ENCODE measurements at places on chromosomes 4 and X.

DNA sequence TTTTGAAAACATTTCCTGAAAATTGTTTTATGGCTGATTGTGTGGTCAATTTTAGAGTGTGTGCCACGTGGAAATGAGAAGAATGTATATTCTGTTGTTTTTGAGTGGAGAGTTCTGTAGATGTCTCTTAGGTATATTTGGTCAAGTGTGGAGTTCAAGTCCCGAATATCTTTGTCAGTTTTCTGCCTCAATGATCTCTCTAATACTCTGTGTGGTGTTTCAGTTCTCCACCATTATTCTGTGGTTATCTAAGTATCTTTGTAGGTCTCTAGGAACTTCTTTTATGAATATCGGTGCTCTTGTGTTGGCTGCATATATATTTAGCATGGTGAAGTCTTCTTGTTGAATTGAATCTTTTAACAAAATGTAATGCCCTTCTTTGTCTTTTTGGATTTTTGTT is 113.3 kb downstream of the LINC00632 start:
- no peak for DNase-seq

GRCh38 chr4:27186710-27187109 is 326.1 kb downstream of the STIM2 start:
- DNase-seq, result no peak

DNA sequence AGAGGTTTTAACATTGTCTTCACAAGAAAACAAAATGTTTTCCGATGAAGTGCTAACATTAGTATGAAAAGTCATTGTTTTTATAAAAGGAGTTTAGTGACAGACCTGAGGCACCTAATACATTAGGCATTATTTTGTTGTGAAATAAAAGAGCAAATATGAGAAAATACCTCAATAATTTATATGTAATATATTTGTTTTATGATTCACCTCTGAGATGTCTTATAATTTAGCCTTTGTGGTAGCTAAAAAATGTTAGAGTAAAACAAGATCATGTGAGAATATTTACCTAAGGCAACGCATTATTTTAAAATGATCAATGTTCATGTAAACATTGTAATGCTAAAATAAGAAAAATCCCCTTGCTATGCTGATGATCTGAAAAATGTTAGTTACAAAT is 100.9 kb upstream of the WDFY3 start:
- no peak for DNase-seq

DNA sequence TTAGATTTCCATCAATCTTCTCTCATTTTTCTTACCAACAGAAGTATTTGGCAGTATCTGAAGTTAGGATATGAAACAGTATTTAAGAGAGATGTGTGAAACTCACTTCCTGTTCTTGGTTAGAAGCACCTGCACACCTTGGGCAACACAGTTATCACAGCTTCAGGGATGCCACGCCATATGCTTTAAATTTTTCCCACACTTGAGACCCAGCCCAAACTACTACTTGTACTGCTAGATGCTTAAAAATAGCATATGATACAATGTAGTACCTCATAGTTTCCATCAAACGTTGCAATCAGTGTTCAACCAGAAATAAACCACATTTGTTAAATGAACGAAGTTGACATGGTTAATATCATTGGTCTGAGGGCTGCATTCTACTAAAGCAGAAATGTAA is 725.1 kb upstream of the FRG1 start:
- DNase-seq, result no peak

- DNase-seq, result no peak
Measured at GRCh38 chr4:94722748-94723147, 35.0 kb upstream of the BMPR1B start.

DNA sequence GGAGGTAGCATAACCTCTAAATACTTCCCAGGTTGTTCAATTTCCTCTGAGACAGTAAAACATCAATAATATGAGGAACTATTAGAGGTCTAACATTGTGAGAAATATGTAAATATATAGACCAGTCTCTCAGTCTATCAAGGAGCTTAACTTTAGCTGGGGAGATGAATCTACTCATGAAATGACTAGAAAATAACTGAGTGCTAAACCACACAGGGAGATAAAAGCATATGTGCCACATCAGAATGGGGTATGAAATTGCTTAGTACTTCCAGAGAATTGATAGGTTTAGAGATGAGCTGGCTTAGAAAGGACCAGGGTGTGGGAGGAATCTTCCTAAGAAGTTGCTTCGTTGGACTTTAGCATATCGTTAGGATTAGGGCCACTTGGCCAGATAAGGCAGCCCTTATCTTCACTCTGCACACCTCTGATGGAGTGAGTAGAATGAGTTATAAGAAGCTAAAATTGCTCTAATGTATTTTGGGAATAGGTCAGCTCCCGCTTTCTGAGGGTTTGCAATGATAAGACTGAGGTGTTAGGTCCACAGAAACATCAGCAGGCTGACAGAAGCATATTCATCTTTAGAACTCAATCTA is 299.2 kb downstream of the UNC5C start:
- no peak for DNase-seq

- peak; percentile 6 for DNase-seq
Measured at GRCh38 chrX:119880552-119881437, 9.2 kb downstream of the NDUFA1 start.

GRCh38 chr4:115850799-115851509 is 737.5 kb upstream of the NDST4 start:
- no peak for DNase-seq

GRCh38 chrX:132023896-132024386 is 839 bp downstream of the STK26 start:
- DNase-seq, result no peak

GRCh38 chrX:124346877-124347241 is 496 bp downstream of the SH2D1A start:
- no peak for DNase-seq

DNA sequence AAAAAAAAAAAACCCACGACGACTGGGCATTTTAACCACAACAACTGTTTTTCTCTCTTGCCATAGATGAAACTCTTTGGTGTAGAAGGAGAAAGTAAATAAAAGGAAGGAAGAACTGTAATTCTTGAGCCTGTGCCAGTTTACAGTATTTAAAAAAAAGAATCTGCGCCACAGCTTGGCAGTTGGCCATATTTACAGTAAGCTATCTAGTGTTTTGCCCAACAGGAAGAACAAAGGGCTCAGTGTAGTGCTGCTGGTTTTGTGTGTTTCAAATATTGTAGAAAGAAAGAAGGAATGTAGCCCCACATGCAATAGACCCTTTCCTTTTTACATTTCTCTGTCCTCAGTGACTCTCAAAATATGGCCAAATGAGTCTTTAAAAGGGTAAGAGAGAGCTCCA is 66.1 kb downstream of the NR3C2 start:
- DNase-seq, result peak; percentile 25

GRCh38 chr4:184100297-184100885 is 117.3 kb downstream of the ENPP6 start:
- peak; percentile 1 for DNase-seq

DNA sequence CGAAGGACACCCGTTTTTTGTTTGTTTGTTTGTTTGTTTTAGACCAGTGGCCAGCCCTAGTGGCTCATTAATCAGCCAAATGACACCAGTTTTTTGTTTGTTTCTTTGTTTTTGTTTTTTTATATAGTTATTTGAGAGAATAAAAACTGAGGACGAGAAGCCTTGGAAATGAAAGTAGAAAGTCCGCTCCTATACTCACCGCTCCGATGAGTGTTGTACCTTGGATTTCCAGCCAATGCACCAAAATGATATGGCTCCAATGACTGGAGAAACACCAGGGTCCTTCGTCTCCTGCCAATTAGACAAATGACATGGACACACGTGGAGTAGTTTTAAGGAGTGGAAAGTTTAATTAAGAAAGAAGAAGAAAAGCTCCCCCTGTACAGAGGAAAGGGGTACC is 87.9 kb downstream of the ZXDA start:
- DNase-seq, result no peak

- peak; percentile 65 for DNase-seq
Measured at GRCh38 chr4:24980064-24980690, 50.6 kb downstream of the LGI2 start.

DNA sequence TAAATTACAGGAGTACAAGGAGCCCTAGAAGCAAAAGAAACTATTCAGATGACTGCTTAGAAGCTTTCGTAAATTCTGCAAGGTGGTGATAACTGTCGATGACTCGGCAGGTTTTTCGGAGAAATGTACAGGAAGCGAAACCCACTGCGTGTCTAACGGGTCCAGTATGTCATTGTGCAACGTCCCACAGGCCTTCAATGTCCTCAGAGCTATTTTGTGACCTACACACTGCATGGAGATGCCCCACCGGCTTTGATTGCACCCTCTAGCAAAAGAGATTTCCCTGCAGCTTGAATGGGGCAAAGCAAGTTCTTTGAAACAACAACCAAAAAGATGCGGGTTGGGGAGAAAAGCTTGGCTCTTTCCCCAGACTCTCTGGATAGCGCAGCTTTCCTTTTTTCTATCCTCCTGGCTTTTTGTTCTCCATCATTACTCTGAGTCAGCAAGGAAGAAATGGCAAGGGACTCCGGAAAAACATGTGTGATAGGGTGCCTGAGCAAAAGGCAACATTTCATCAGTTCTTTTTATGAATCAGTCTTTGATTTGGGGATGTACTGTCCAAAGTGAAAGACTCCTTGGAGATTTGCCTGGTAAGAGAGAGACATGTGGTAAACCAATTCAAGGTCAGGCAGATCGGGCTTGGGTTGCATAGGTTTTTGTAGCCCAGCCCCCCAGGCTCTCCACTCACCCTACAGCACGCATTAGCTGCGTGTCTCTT is 112.0 kb upstream of the TBL1X start:
- DNase-seq, result no peak

GRCh38 chr4:11073621-11074051 is 355.1 kb downstream of the HS3ST1 start:
- no peak for DNase-seq

DNA sequence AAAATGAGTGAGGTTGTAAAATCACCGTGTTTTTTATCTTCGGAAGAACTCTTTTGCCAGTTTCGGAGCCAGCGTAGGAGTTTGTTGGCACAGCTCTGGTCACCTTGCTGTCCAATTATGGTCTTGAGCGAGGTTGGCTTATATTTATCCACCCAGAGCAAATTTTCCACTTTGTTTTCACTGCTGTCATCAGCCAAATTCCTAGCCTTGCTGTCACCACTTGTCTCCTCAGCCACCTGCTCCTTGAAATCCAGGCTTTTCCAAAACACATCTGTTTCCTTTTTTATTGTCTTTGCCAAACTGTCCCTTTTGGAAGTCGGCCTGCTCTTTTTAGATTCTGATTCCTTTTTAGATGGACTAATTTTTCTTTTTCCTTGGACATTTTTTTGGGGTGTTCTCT is 57.6 kb downstream of the RFC1 start:
- DNase-seq, result no peak

- DNase-seq, result no peak
Measured at GRCh38 chrX:65017451-65017850, 41.2 kb upstream of the ZC4H2 start.

GRCh38 chr4:53928825-53929224 is 135.6 kb downstream of the CHIC2 start:
- no peak for DNase-seq

GRCh38 chr4:60724623-60725022 is 475.5 kb upstream of the ADGRL3 start:
- no peak for DNase-seq

- DNase-seq, result no peak
Measured at GRCh38 chr4:16263056-16263455, 36.8 kb upstream of the TAPT1 start.

DNA sequence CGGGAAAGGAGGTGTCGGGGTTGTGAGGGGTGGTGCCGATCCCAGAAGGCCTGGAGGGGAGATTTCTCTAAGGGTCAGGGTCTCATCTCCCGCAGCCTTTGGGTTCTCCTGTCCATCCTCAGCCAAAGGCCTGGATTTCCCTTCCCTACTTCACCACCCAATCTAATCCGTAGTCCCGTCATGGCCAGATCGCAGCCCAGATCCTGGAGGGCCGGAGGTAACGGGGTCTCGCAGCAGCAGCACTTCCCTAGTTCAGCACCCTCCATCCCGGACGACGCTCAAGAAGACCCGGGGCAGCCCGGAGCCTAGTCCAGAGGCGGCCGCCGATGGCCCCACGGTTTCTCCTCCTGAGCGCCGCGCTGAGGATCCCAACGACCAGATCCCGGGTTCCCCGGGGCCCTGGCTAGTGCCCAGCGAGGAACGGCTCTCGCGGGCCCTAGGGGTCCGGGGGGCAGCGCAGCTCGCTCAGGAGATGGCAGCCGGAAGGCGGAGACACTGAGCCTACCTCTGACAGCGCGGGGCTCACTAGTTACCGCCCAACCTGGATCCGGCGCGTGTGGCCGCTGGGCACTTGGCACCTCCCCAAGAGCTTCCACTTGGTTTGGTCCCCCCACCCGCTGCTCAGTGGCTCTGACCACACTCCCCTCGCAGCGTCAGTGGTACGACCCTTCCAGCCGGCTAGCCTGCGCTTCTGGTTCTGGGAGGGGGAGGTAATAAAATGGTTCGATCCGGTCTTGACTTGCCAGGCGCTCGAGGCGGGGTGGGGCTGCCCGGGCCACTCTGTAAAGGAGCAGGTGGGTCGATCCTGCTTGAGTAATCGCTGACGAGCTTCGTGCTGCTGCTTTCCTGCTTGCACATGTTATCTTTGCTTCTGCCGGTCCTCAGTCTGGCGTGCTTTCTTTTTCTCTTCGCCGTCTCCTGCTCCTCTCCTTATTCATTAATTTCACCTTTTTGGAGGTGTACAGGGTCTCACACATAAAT is 3.6 kb downstream of the MAGIX start:
- peak; percentile 90 for DNase-seq

DNA sequence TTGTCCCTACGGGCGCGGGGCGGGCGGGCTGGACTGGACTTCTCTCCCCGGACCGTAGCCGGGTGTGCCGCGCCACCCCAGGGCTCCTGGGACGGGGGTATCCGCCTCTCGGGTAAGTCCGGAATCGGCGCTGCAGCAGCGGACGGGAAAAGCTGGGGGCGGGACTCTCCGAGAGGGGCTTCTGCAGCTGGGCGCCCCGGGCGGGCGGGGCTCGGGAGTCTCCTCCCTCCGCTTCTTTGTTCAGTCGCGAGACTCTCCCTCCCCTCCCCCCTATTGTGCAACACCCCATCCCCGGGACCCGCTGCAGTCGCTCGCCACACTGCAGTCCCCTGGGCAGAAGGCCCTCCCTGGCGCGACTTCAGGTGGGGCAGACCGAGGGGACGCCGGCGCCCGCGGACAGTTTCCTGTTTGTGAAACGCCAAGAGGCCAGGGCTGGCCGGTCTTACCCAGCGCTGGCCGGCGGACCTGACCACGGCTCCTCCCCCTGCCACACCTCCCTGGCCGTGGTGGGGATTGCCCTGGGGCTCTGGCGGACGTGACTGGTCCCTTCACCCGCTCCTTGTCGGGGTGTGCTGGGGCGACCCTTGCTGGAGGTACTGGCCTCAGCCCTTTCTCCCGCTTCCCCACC is 966 bp downstream of the CCNG2 start:
- DNase-seq, result peak; percentile 70
